ENCODE measurements at places on chromosomes 4 and X. TPM values are rescaled to one million over a fixed set of nuclear protein-coding genes. Genes with fewer than 3 reads are reported as not detected.

DNA sequence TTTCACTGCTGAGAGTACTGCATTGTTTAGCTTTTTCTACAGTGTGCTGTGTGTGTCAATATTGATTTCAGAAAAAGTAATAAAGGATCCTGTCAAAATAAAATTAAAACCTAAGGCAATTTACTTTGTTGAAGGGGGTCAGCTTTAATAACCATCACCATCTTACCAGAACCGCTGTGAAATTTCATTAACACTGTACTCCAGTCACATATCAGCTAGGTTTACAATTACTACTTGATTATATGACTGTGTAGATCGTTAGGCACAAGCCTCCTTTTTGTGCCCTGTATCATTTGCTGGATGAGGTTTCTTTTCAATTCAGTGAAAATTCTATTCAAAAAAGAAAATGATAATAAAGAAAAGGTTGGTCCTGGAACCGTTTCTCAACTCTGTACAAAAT lies 917.2 kb downstream of the CENPC start:
- no peak for DNase-seq
- H3K36me3 ChIP-seq = no peaks in the 10 kb centered on the region
- H3K4me3 ChIP-seq = no peak overlapping the region
- H3K4me1 ChIP-seq = no peaks in the 10 kb centered on the region
- no peak overlapping the region for H3K27ac ChIP-seq

The BMP3 gene
- not detected for total RNA-seq

DNA sequence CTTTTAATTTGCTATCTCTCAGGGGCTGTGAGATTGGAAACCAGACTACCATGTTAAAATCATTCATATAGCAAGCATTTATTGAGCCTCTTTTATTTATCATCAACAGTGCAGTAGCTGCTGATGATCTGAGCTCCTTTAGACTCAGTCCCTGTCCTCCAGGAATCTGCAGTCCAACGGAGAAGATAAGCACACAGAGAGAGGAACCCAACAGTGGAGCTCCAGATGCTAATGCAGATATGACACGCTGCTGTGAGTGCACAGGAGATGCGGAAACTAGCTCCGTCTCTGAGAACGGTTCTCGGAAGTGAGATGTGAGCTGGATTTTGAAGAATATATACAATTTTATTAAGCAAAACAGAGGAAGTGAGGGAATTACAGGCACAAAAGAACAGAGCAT lies 35.4 kb downstream of the DCHS2 start:
- H3K4me1 ChIP-seq = no peaks in the 10 kb centered on the region
- H3K27ac ChIP-seq = no peak overlapping the region
- no peaks in the 10 kb centered on the region for H3K36me3 ChIP-seq
- no peak for DNase-seq

DNA sequence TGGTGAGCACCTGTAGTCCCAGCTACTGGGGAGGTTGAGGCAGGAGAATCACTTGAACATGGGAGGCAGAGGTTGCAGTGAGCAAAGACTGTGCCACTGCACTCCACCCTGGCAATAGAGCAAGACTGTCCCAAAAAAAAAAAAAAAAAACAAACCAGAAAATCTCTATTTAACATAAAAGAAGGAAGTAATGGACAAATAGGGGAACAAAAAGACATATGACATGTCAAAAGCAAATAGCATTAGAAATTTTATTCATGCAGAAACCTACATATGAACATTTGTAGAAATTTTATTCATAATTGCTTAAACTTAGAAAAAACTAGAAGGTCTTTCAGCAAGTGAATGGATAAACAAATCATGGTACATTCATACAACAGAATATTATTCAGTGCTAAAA lies 97.1 kb upstream of the SH3RF1 start:
- H3K27me3 ChIP-seq = no peaks in the 10 kb centered on the region
- H3K36me3 ChIP-seq = no peaks in the 10 kb centered on the region
- H3K4me1 ChIP-seq = no peaks in the 10 kb centered on the region
- no peak for DNase-seq
- H3K4me3 ChIP-seq = no peak overlapping the region
